ENCODE measurements at places on chromosomes 7 and 10. TPM values are rescaled to one million over a fixed set of nuclear protein-coding genes. Genes with fewer than 3 reads are reported as not detected.

Gene TUBB8
- total RNA-seq, result not detected

Gene MICALL2
- 8.3 TPM for total RNA-seq

Gene UNC5B
- 15.6 TPM for total RNA-seq

Gene SFRP5
- total RNA-seq, result 8.7 TPM

Gene CALY
- not detected for total RNA-seq

Gene CLIP2
- total RNA-seq, result 7.4 TPM

Gene XPNPEP1
- total RNA-seq, result 35.7 TPM

GRCh38 chr10:62647375-62648092 lies 157.0 kb upstream of the ADO start:
- H3K27me3 ChIP-seq, result peaks cover 5% of the 10 kb centered on the region
- no peak overlapping the region for H3K27ac ChIP-seq
- H3K4me1 ChIP-seq, result no peaks in the 10 kb centered on the region
- DNase-seq, result no peak

DNA sequence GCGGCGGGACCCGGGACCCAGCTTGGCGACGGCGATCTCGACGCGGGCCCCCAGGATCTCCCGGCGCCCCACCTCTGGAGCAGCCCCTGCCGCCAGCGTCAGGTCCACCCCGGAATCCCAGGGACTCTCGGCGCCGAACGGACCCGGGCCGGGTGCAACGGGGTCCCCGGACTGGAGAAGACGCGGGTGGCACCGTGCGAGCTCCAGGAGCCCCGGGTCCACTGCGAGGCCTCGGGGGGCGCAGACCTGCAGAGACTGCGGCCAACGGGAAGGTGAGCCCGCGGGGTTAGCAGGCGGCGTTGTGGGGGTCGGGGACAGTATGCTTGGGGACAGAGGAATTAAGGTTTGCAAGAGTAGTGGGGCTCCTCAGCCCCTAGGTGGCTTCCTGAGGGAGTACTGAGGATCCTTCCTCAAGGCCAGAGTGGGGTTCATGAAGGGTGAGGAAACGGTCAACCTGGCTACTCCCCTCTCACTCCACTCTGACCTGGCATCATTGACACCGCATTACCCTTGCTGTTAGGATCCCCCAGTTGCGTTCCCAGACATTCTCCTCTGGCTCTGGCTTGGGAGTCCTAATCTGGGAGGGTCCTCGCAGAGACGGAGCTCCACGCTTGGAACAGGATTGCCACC lies 353 bp downstream of the EPHB6 start:
- peaks cover 52% of the 10 kb centered on the region for H3K27me3 ChIP-seq
- peak overlapping the region; percentile 75 for H3K4me3 ChIP-seq
- no peak overlapping the region for H3K27ac ChIP-seq
- no peaks in the 10 kb centered on the region for H3K36me3 ChIP-seq

- H3K36me3 ChIP-seq, result no peaks in the 10 kb centered on the region
- no peaks in the 10 kb centered on the region for H3K27me3 ChIP-seq
- peak; percentile 50 for DNase-seq
- peak overlapping the region; percentile 44 for H3K27ac ChIP-seq
Measured at GRCh38 chr10:126049759-126050700, 153.7 kb downstream of the FANK1 start.

DNA sequence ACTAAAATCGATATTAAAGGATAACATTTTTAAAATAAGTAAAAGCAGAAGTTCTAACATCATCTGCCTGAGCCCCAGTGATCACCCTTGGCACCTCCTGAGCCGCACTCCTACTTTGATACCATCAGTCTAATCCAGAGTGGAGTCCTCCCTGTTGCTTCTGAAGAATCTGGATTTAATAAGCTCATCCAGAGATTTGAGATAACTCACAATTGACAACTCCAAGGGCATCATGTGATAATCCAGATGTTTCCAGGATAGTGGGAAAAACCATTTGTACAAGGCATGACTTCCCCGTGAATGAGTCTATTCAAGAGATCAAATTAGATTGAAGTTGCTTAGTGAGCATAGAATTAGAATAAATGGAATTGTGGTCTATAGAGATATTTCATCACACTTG lies 475.8 kb upstream of the C7orf33 start:
- peaks cover 11% of the 10 kb centered on the region for H3K27me3 ChIP-seq
- H3K4me1 ChIP-seq, result no peaks in the 10 kb centered on the region
- H3K4me3 ChIP-seq, result no peak overlapping the region
- no peak overlapping the region for H3K27ac ChIP-seq
- H3K36me3 ChIP-seq, result no peaks in the 10 kb centered on the region

- no peaks in the 10 kb centered on the region for H3K27me3 ChIP-seq
- H3K27ac ChIP-seq, result peak overlapping the region; percentile 82
- H3K36me3 ChIP-seq, result no peaks in the 10 kb centered on the region
- peaks cover 42% of the 10 kb centered on the region for H3K4me1 ChIP-seq
Measured at GRCh38 chr7:101814081-101814990, 3.1 kb upstream of the CUX1 start.

- H3K27me3 ChIP-seq, result no peaks in the 10 kb centered on the region
- H3K27ac ChIP-seq, result no peak overlapping the region
- H3K36me3 ChIP-seq, result no peaks in the 10 kb centered on the region
- no peak overlapping the region for H3K4me3 ChIP-seq
- peaks cover 13% of the 10 kb centered on the region for H3K4me1 ChIP-seq
Measured at GRCh38 chr10:23046027-23046426, 49.4 kb upstream of the MSRB2 start.

DNA sequence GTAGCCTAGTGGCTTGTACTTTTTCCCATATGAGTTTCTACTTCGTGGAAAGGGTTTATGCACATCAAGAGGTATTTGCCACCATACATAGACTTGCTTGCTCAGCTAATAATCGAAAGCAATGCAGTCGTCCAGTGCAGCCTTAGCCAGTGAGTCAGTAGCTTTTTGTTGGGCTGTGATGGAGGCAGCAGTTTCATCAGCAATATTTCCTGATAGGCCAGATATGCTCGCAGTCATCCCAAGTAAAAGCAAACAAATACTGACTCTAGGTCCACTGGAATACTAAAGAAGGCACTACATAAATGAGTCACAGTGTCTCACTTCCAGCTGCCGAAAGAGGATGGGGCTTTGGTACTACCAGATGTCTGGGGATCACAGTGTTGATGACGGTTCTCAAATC lies 2.1 kb upstream of the BNIP3 start:
- H3K4me1 ChIP-seq, result peaks cover 36% of the 10 kb centered on the region
- no peak overlapping the region for H3K4me3 ChIP-seq
- no peak overlapping the region for H3K27ac ChIP-seq

- peak overlapping the region; percentile 87 for H3K27ac ChIP-seq
- peaks cover 55% of the 10 kb centered on the region for H3K4me1 ChIP-seq
- no peaks in the 10 kb centered on the region for H3K27me3 ChIP-seq
- H3K36me3 ChIP-seq, result no peaks in the 10 kb centered on the region
- no peak overlapping the region for H3K4me3 ChIP-seq
- DNase-seq, result no peak
Measured at GRCh38 chr10:43861966-43862751, 213.5 kb upstream of the ZNF32 start.

GRCh38 chr7:76077435-76077834 lies 29.5 kb downstream of the MDH2 start:
- no peak for DNase-seq
- H3K27ac ChIP-seq, result no peak overlapping the region
- H3K27me3 ChIP-seq, result no peaks in the 10 kb centered on the region

- peaks cover 14% of the 10 kb centered on the region for H3K4me1 ChIP-seq
- peak; percentile 50 for DNase-seq
- no peak overlapping the region for H3K4me3 ChIP-seq
Measured at GRCh38 chr7:151992375-151992774, 33.1 kb upstream of the GALNT11 start.

DNA sequence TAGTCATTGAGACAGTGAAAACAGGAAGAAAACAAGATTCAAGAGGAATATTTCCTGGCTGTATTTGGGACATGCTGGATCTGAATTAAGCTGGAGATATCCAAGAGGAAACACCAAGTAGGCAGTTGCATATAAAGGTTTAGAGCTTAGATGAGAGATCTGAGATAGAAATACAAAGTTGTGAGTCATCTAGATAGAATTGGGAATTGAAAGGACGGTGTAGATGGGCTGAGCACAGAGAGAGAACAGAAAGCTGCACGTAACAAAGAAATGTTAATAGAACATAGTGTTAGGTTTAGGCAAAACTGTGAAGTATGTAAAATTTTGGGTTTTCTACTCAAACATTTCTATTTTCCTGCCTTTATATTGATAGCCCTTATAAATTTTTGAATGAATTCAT lies 218.5 kb upstream of the TMEM196 start:
- no peaks in the 10 kb centered on the region for H3K4me1 ChIP-seq
- H3K4me3 ChIP-seq, result no peak overlapping the region
- H3K36me3 ChIP-seq, result no peaks in the 10 kb centered on the region
- H3K27ac ChIP-seq, result no peak overlapping the region
- H3K27me3 ChIP-seq, result no peaks in the 10 kb centered on the region

GRCh38 chr10:70321897-70322890 lies 38.4 kb upstream of the NPFFR1 start:
- no peaks in the 10 kb centered on the region for H3K27me3 ChIP-seq
- DNase-seq, result no peak
- peaks cover 40% of the 10 kb centered on the region for H3K4me1 ChIP-seq
- no peak overlapping the region for H3K4me3 ChIP-seq
- H3K36me3 ChIP-seq, result no peaks in the 10 kb centered on the region

DNA sequence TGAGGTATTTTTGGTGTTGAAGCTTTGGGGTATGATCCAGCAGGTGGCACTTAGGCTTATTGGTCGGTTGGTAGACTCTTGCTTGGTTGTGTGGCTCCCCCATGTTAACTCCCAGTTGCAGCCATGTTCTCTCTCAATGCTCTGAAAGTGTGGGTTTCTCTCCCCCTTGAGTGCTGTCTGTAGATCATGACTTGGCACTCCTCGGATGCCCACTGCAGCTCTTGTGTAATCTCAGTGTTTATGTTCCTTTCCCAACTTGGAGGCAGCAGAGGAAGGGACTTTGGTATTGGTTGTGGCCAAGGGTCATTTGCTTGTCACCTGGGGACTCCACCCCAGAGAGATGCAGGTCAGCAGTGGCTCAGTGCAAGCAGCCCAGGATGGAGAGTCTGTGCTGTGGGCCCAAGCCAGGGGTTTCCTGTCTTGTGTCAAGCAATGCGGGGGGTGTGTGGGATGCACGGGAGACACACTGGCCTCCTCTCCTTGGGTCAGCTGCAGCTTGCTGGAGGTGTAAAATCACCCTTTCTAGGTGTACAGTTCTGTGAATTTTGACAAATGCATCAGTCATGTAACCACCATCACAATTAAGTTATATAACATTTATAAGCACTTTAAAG lies 36.9 kb downstream of the PIK3CG start:
- no peaks in the 10 kb centered on the region for H3K4me1 ChIP-seq
- H3K36me3 ChIP-seq, result no peaks in the 10 kb centered on the region
- no peak overlapping the region for H3K27ac ChIP-seq
- H3K4me3 ChIP-seq, result no peak overlapping the region

- H3K4me1 ChIP-seq, result no peaks in the 10 kb centered on the region
- no peak overlapping the region for H3K27ac ChIP-seq
- DNase-seq, result no peak
- H3K27me3 ChIP-seq, result no peaks in the 10 kb centered on the region
- no peaks in the 10 kb centered on the region for H3K36me3 ChIP-seq
Measured at GRCh38 chr10:29751684-29752083, 116.9 kb upstream of the SVIL start.

- no peak overlapping the region for H3K4me3 ChIP-seq
- H3K4me1 ChIP-seq, result no peaks in the 10 kb centered on the region
- no peaks in the 10 kb centered on the region for H3K27me3 ChIP-seq
- no peak overlapping the region for H3K27ac ChIP-seq
- peaks cover 36% of the 10 kb centered on the region for H3K36me3 ChIP-seq
- no peak for DNase-seq
Measured at GRCh38 chr10:13481690-13482089, 47.1 kb downstream of the BEND7 start.

GRCh38 chr10:61363006-61363405 lies 90.2 kb downstream of the TMEM26 start:
- no peaks in the 10 kb centered on the region for H3K27me3 ChIP-seq
- H3K27ac ChIP-seq, result no peak overlapping the region
- H3K4me1 ChIP-seq, result no peaks in the 10 kb centered on the region
- DNase-seq, result no peak
- H3K4me3 ChIP-seq, result no peak overlapping the region

- no peak overlapping the region for H3K4me3 ChIP-seq
- no peak for DNase-seq
- peaks cover 64% of the 10 kb centered on the region for H3K4me1 ChIP-seq
- peaks cover 5% of the 10 kb centered on the region for H3K36me3 ChIP-seq
- H3K27ac ChIP-seq, result no peak overlapping the region
Measured at GRCh38 chr7:155660758-155661093, 16.3 kb downstream of the RBM33 start.

GRCh38 chr10:3425261-3425660 lies 252.7 kb upstream of the PITRM1 start:
- no peaks in the 10 kb centered on the region for H3K27me3 ChIP-seq
- no peak overlapping the region for H3K4me3 ChIP-seq
- peaks cover 38% of the 10 kb centered on the region for H3K4me1 ChIP-seq
- H3K36me3 ChIP-seq, result no peaks in the 10 kb centered on the region
